NCI-H1417 treated with DMSO at 0.1 percent for 48 hours (cell line): ENCODE measurements at places on chromosomes 16 and 17.

DNA sequence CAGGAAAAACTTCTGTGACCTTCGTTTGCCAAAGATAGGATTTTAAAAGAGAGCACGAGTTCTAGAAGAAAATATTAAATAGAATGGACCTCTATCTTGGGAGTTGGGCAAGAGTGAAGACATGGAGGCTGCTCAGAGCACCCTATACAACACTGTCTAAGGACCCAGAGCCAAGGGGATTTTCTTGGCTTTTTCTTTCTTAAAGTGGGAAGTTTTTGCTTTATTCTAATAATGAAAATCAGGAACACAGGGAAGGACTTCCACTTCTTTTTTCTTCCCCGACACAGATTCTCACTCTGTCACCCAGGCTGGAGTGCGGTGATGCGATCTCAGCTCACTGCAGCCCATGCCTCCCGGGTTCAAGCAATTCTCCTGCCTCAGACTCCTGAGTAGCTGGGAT lies 94.1 kb downstream of the ZNF778 start:
- DNase-seq = no peak

DNA sequence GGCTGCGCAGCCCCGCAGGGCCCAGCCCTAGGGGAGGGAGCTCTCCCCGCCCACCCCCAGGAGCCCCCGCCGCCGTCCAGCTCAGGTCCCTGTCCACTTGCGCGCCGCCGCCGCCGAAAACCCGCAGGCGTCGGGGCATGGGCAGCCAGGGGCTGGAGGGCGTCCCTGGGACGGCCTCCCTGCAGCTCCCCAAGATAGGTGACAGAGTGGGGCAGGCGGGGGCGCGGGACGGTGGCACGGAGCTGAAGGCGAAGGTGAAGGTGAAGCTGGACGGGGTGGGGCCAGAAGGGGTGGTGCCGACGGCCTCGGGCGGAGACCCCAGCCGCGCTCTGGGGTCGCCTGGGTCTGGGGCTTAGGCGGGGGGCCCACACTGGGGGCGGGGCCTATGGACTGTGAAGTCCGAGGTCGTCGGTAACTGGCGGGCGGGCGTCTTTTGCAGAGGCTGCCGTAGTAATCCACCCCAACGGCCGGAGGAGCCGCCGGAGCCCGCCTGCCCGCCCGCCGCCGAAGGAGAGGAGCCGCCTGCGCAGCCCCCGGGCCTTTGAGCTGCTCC lies 27.2 kb downstream of the SREBF1 start:
- DNase-seq = no peak

GRCh38 chr16:10178080-10178479 lies 4.1 kb downstream of the GRIN2A start:
- no peak for DNase-seq

GRCh38 chr16:67547423-67548264 lies 14.7 kb upstream of the CTCF start:
- no peak for DNase-seq

- no peak for DNase-seq
Observed at GRCh38 chr17:4858882-4859260, 25.7 kb downstream of the MINK1 start.
